Right cardiac atrium (tissue), 5 donors: ENCODE measurements at places on chromosomes 5 and 9. TPM values are rescaled to one million over a fixed set of nuclear protein-coding genes. Genes with fewer than 3 reads are reported as not detected.

The FBLL1 gene
- 0.09 TPM for polyA plus RNA-seq

The IL13 gene
- polyA plus RNA-seq, result not detected

- DNase-seq, result no peak
Observed at GRCh38 chr9:2729003-2729402, 11.7 kb downstream of the KCNV2 start.

The KCTD16 gene
- 0.07 TPM for polyA plus RNA-seq

DNA sequence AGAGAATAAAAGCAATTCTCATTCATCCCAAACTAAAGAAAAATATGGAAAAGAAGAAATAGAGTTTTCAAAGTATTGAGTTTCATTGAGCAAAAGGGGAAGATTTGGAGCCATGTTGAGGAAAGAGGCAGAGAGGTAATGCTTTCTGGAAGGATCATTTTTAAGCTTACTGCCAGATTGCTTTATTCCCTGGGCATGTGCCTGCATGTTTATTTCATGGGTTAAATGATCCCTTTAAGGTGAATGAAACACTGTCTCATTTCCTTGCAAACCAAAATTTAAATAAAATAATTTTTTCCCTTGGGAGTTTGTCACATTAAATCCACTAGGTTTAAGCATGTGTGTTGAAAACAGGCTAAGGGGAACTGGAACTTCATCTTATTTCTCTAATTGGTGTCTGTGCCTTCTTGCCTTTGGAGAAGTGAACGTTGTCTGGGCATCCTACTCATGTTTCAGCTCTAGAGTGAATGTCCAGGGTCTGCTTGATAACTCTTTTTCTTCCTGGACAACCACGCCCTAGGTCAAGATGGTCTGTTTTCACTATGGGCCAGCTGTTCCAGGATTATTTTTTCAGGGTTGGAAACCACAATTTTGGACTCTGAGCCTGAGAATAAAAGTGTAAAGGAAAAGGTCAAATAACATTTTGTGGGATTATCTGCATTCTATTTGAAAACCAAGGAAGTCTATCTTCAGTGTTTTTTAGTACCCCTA is 114.1 kb upstream of the ELL2 start:
- DNase-seq, result no peak

DNA sequence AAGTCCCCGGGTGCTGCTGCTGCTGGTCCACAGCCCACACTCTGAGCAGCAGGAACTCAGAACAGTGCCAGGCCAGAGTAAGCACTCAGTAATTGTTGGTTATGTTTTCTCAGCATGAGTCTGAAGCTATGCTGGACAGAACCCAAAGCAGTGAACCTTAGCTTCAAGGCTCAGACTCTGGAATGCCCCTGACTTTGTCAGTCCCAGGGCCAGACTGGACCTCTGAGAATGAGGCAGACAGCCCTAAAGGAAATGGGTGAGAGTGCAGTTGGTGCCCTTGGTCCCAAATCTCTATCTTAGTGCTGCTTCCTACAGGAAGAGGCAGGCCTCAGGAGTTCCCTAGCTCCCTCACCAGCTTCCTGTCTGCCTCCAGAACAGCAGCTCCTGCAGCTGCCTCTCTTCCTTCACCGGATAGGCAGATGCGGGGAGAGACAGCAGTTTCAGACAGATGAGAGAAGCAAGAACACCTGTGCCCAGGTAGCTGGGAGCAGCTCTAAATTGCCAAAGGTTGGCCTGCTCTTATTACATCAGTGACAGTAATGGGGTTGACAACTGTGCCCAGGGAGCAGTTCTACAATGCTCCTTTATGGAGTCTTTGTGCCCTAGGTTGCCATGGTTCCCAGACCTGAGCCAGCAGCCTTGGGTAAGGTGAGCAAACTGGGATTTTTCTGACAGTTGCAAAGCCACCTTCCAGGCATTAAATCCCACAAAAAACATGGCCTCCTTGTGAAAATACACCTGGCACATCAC is 82.2 kb upstream of the CXCL14 start:
- DNase-seq, result no peak

DNA sequence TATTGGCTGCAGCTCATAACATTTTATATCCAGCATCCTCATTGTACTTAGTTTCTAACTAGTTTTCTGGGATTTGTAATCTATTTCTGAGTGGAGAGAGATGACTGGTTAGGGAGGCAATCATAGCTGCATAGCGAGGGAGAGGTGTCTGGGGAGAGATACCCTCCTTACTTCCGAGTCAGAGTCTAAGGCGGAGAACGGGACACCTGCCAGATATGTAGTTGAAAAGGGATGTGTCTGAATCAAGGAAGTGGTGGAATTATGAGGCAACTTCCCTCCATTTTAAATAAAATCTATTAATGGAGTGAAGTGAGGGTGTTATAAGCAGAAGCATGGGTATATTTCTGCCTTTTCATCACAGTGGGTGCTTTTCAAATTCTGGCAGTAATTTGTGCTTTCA is 126.5 kb downstream of the MAST4 start:
- DNase-seq, result no peak

The MOB3B gene
- 1.1 TPM for polyA plus RNA-seq

- DNase-seq, result no peak
Observed at GRCh38 chr5:176579323-176579722, 30.2 kb downstream of the CDHR2 start.
